ENCODE measurements at places on chromosomes 4 and X.

GRCh38 chr4:183798301-183799253 is 106.5 kb upstream of the STOX2 start:
- DNase-seq: no peak

- DNase-seq: no peak
These were observed 157.3 kb downstream of the RRAGB start for GRCh38 chrX:55874807-55875206.

DNA sequence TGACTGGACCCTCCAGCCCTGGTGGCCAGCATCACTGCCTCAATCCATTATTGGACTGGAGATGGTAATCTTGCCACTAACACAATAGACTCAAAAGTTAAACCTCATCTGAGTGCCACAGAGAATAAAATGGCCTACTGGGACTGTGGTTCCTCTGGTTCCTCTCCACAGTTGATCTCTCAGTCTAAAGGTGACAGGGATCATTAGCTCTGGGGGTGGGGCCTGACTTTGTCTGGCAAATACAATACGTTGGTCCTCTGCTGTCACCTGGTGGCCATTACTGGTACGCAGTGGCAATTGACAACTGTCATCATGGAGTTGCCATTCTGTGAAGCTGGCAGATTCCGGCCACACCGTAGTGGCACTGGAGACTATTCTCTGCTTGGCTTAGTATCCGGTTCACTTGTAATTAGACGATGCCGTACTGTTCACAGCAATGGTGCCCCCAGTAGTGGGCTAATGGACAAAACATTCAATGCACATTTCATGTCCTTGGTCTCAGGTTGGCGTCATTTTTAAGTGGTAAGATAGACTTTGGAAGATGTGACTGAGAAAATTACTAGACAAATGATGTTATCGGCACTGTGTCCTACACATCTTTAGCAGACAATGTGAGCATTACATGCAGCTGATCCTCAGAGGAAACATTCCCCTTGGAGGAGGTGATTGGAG is 6.7 kb downstream of the FGFBP2 start:
- peak; percentile 35 for DNase-seq

GRCh38 chrX:3743801-3744439 is 30.5 kb upstream of the PRKX start:
- peak; percentile 15 for DNase-seq

DNA sequence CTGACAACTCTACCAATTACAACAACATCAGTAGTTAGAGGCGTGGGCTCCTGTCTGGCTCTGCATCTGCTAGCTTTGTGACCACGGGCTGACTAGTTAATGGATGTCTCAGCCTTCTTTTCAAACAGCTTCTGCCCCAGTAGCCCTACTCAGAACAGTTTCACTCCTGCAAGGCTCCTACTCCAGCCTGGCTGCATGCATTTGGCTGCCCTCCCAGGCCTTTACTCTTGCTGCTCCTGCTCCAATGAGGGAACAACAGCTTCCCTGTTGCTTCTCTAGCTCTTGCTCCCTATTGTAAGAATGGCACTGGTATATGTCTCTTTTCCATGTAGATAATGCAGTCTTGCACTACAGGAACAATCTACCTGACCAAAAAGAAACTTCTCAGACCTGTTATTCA is 93.3 kb downstream of the TTC29 start:
- DNase-seq: no peak

GRCh38 chrX:154650221-154650510 is 3.2 kb downstream of the CTAG2 start:
- no peak for DNase-seq

- DNase-seq: no peak
These were observed 941.2 kb upstream of the TENM3 start for GRCh38 chr4:181301735-181302710.

DNA sequence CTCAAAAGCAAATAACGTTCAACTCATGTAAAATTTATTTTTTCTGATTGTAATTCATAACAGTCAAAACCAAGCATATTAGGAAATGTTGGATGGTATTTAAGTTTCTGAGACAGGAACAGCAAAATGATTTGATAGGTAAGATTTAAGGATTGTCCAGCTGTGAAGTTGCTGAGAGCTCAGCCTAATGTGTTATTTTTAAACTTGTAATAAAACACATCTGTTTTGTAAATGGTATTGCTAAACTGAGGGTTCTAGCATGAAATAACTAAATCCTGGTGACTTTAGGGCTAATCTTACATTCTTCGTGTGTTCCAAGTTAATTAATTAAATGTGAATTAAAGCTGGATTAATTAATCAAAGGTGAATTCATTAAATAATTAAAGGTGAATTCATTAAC is 13.3 kb downstream of the TLR10 start:
- no peak for DNase-seq

DNA sequence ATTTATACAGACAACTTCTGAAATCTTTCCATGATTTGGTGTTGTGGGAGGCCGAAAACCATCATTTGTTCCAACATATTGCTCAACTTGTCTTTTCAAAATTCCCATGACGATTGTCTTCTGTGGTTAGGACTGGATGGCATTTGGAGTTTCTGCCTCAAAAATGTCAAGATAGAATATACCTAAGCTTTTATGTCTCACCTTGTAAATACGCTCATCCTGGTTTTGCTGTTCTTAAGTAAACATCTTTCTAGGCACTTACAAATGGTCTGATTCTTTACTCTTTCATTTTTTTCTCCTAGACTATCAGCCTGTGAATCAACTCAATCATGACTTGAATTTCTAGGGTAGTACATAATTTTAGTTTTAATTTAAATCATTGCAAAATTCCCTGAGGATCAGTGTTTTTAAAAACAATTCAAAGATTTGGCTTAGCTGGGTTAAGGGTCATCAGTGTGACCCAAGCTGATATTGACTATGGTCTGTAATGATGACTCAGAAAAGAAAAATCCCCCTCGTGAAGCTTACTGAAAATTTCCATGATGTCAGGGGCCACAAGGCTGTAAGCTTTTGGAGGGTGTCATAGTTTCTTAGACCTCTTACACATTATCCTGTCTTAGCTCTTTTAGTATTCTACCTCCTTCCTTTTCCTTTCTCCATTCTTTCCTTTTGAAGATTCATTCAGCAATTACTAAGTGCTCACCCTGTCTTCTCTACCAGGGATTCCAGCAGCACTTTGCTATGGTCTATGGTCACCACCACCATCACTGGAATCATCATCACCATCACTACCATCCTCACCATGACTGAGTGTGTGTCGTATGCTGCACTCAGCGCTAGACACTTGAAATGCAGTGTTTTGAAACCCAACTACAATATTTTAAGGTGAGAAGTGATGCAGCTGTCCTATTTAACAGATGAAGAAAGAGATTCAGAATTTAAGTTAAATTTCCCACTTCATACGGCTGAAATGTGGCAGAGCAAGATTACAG is 124.4 kb downstream of the CPE start:
- no peak for DNase-seq

DNA sequence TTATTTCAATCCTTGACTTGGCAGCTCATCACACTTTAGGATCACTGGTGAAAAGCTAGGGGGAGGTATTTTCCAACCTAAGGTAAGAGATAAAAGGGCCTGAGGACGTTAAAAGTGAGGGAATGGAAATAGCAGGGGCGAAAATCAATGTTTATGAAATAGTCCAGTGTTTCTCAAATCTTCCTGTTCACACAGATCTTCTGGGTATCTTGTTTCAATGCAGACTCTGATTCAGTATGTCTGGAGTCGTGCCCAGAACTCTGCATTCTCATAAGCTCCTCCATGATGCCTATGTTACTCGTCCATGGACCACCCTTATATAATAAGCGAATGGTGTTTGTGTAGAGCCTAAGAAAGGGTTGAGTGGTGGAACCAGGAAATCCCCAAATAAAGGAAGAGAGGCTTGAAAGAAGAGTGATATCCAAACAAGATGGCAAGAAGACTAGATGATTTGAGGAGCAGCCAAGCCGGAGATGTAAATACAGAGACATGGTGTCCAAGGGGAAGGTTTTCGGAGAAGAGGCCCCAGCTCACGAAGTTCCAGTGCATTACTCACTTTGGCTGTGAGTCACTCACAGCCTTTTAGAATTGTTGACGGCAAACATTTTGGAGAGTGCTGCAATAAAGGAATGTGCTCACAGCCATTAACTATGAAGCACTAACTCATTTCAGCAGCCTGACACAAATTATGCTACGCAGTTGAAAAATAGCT is 215.6 kb upstream of the PPARGC1A start:
- no peak for DNase-seq

DNA sequence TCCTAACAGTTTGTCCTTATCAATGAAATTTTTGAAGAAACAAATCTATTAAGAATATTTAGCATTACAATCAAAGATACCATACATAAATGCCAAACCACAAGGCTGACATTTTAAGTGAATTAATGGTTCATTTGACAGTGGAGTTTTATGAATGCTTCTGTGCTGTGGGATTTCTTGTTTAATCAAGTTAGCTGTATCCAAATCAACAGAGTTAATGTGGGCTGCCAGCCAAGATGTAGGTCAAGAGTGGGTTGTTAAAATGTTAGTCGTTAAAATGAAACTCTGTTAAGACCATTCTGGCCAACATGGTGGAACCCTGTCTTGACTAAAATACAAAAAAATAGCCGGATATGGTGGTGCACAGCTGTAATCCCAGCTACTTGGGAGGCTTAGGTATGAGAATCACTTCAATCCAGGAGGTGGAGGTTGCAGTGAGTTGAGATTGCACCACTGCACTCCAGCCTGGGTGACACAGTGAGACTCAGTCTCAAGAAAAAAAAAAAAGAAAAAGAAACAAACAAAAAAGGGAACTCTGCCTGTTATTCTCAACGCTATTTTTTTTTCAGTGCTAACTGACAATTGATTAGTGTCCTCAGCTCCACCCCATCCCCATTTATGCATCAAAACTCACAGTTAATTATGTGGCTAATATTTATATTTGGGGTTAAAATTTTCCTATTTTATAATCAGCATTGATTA is 20.2 kb downstream of the GPAT3 start:
- no peak for DNase-seq

All from stimulated activated CD8-positive, alpha-beta memory T cell treated with anti-CD3 and anti-CD28 coated beads, Interleukin-2, amount 100 ng/mL, for 1 hour (primary cell).